ENCODE measurements at places on chromosomes 7 and 10.

DNA sequence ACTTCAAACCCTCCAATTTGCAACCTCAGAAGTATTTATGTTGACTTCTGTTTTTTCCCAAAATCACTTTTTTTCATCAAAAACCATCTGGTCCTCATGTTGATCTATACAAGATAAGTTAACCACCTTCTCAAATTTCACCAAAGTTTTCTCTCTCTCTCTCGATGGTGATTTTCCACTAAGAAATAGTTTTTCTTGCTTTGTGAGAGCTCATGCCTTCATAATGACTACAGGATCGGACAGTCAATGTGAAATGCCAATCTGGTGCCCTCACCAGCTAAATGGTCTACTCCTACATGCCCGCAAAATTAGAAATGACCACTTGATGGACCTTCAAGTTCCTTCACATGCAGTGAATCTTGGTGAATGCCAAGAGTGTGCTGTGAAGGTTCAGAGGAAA is 40.4 kb downstream of the CNNM1 start:
- DNase-seq = no peak

GRCh38 chr7:106111655-106112117 is 426 bp downstream of the SYPL1 start:
- no peak for DNase-seq

DNA sequence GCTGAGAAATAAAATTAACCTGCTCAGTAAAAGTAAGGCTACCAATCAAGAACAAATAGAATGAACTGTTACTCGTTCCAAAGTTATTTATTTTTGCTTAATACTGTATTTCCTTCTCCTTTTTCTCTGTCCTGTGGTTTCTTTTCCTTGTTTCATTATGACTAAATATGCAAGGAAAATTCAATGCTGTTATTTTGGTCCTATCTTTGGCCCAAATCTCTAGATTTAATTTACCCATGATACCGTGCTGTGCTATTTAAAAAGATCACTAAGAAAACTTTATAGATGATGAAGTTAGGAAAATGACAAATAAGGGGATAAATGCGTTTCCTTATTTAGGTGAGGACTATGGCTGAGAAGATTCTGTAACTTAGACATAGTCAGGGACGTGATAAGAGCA is 45.3 kb upstream of the FAM133B start:
- no peak for DNase-seq

DNA sequence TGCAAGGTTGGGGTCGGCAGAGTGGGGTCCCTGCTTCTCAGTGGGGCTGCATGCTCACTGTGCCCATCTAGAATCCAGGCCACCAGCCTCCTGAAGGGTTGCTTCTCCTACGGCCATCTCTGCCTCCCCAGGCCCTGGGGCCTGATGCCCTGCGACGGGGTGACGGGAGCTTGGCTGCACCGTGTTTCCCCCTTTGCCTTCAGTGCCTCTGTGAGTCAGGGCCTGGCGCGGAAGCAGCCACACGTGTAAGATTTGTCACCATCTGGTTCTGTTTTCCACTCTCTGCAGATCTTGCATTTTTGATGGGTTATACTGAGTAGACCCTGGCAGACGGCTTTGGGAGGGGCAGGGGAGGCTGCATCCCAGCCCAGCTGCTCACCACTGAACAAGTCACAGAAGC is 7.2 kb downstream of the ADAMTS14 start:
- peak; percentile 50 for DNase-seq

- no peak for DNase-seq
These were observed 446.1 kb downstream of the GRM8 start for GRCh38 chr7:126806614-126807013.

DNA sequence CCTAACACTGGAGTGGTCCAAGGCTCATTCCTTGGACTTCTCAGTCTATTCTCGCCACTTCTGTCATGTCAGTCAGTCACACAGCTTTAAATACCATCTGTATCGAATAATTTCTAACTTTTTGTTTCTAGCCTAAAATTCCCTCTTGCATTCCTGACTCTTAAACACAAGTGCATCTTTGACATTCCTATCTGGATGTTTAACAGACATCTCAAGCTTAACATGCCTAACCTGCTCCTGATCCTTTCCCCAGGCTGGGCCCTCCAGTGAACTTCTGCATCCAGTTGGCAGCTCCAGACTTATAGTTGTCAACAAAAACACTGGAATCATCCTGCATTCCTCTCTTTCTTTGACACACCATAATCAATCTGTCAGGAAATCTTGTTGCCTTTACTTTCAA is 4.5 kb upstream of the ABCB4 start:
- no peak for DNase-seq

DNA sequence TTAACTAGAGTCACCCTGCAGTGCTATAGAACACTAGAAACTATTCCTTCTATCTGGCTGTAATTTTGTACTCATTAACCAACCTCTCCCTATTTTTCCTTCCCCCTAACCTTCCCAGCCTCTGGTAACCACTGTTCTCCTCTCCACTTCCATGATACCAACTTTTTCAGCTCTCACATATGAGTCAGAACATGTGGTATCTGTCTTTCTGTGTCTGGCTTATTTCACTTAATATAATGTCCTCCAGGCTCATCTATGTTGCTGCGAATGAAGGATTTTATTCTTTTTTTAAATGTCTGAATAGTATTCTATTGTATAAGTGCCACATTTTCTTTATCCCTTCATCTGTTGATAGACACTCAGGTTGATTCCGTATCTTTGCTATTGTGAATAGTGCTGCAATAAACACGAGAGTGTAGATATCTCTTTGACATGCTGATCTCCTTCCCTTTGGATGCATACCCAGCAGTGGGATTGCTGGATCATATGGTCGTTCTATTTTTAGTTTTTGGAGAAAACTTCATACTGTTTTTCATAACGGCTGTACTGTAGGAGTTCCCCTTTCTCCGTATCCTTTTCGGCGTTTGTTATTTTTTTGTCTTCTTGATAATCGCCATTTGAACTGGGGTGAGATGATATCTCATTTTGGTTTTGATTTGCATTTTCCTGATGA is 101.4 kb downstream of the FAM107B start:
- no peak for DNase-seq

GRCh38 chr10:75774783-75775490 is 343.5 kb downstream of the LRMDA start:
- DNase-seq = no peak

DNA sequence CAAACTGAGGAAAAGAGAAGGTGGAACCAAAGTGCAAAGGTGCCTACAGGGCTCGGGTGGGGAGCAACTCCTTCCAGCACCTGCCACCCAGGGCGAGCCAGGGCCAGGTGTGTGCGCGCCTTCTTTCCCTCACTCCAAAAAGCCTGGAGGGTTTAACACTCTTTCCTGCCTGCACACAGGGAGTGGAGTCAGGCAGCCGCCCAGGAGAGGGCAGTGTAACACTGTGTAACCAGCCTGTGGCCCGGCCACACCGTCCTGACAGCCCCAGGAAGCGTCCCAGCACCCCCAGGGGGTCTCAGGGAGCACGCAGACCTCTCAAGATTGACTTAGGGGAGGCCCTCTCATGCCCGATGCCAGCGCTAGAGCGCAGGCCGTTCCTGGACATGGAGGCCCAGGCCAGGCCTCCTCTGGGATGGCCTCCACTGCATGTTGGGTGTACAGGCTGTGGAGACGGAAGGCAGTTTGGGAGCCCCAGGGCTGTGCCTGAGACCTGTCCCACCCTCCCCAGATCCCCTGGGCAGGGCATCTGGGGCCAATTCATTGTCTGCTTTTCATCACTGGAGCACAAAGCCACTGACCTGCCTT is 13.4 kb downstream of the BRI3 start:
- DNase-seq = no peak

DNA sequence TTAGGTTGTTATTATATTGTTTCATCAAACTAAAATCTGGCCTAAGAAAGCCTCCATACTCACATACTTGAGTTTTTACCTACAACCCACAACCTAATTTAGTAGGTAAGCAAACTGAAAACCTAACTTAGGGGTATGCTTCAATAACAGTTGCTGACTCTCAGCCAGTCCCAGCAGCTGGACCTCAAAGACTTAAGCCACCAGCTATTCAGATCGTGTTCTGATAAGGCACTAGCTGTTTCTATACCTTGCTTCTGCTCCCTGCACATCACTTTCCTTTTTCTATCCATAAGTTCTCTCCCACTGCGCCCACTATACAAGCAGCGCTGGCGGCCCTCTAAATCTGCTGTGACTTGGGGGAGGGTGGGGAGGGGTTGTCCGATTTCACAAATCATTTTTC is 42.3 kb downstream of the SUGCT start:
- no peak for DNase-seq

DNA sequence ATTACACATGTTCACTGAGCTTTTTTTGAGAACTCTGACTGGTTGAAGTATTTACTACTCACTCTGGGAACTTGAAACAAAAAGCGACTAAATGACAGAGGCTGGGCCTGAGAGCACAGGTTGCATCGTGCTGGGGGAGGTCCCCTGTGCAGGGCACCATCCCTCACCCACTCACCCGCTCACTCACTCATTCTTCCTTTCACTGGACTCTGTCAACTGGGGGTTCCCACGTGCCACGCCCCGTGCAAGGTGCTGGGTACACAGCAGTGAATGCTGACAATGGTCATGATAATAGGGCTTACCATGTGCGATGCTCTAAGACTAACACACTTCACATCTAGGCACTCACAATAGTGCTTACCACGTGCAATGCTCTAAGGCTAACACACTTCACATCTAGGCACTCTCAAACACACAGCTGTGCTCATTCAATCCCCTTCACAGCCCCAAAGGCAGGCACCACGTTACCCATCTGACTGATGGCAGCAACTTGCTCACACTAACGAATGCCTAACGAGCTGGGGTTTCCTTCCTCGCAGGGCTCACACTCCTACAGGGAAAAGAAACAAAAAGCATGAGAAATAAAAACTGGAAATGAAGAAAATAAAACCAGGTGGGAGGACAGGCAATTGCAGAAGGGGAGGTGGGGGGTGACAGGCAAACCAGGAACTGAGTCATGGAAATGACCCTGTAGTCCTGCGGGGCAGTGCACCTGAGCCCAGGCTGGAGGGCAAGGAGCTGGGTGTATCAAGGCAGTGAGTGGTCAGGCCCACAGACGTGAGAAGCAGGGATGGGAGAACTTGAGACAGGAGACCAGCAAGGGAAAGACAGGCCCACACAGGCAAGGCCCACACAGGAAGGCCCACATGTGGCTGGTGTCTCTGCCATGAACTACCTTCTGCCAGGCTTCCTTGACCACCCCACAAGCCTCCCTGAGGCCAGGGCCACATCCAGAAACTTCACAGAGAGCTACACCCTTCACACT is 147.0 kb upstream of the FAM20C start:
- peak; percentile 66 for DNase-seq

GRCh38 chr7:2474224-2474623 is 2.0 kb downstream of the GRIFIN start:
- DNase-seq = no peak

DNA sequence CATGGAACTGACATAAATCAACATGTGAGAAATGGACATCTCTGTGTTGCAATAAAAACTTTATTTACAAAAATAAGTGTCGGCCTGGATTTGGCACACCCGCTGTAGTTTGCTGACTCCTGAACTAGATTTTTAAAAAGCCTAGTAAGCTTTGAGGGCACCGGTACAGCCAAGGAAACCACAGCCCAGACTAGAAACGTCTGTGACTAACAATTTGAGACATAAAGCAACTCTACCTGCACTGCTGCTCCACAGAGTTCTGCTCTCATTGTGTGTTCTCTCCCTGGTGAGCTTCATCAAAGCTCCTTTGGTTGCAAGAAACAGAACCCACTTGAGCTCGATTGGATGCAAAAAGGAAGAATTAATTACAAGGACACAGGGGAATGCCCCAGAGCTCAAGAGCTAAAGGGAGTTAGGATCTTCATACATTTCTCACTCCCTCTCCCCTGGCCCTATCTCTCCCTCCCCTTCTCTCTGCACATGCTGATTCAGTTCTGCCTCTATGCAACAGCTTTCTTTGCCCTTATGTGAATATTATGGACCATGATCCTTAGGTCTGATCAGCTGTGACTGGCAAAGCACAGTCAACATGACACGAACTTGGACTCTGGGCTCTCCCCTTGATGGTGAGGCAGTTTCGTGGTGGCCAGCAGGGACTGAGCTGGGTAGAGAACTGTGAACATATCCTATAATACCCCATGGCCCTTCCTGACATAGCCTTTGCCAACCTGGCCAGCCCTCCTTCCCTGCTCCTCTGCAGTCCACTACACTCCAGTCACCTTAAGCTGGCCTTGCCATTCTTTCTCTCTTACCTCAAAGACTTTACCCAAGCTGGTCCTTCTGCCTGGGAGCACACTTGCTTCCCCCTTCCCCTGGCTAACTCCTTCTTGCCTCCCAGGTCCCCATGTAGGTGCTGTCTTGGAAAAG is 77.5 kb upstream of the YAE1 start:
- no peak for DNase-seq

- DNase-seq = no peak
These were observed 25.8 kb downstream of the AKR1C8 start for GRCh38 chr10:5159126-5159525.

DNA sequence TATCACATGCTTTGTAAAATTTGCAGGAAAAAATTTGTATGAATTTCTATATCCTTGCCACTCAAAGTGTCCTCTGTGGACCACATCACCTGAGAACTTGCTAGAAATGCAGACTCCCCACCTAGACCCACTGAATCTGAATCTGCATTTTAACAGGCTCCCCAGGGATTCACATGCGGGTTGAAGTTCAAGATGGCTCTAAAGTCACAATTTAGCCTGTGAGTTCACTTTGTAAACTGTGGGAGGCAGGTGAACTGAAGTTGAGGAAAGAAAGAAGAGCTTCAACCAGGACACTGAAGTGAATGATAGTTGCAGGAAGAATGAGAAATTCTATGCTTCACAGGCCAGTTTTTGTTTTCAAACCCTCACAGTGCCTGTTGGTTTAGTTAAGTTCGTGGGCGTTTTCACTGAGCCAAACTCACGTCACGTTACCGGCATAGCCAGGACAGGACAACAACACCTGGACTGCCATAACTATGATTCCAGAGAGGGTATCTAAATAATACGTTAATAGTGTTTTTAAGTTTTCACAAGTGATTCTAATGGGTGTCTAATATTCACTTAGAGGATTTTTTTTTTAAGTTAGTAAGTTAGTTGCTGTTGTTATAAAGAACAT is 240.0 kb downstream of the PHTF2 start:
- no peak for DNase-seq

GRCh38 chr7:142299237-142299781 is 41.5 kb upstream of the PRSS58 start:
- DNase-seq = no peak

DNA sequence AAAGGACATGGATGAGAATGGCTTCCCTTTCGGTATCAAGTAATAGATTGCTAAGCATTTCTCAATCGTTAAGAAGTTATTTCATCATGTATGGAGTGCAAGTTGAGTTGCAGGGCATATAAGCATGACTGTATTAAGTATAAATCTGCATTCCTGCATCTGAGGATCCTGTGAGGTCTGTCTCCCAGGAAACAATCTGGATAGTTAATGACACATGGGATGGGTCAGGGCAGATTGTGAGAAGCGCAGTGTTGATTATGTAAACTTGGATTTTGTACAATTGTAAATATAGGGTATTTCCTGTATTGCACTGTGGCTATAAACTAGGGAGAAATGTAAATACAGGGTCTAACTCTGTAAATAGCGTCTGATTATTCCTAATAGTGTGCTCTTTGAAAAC is 102.6 kb downstream of the PLXDC2 start:
- DNase-seq = no peak
